Activated T-cell treated with anti-CD3 and anti-CD28 coated beads for 48 hours (primary cell): ENCODE measurements at places on chromosomes 11 and 22.

DNA sequence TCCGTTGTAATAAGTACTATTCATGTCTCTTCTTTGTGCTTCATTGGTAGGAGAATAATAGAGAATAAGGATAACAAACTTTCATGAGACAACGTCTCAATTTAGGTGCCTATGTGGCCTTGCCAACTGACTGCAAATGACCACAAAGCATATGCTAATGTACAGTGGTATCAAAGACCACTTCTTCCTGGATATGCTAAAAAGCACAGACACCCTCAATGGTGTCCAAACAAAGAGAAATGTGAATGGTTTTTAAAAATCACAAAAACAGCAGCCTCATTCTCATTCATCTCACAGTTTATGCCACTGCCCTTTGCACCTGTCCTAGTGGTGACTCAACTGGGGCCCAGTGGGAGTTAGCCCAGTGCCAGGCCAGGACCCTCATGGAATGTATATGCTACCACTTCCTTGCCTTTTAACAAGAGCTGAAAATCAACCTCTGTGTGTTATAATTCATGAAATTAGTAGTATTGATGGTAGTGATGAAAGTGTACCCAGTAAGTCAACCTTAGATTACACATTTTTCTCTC lies 65.2 kb upstream of the MTMR2 start:
- DNase-seq: no peak

GRCh38 chr11:72528121-72528520 lies 93.8 kb upstream of the CLPB start:
- DNase-seq: no peak

- no peak for DNase-seq
Measured at GRCh38 chr22:39314251-39314971, 5.0 kb downstream of the RPL3 start.

DNA sequence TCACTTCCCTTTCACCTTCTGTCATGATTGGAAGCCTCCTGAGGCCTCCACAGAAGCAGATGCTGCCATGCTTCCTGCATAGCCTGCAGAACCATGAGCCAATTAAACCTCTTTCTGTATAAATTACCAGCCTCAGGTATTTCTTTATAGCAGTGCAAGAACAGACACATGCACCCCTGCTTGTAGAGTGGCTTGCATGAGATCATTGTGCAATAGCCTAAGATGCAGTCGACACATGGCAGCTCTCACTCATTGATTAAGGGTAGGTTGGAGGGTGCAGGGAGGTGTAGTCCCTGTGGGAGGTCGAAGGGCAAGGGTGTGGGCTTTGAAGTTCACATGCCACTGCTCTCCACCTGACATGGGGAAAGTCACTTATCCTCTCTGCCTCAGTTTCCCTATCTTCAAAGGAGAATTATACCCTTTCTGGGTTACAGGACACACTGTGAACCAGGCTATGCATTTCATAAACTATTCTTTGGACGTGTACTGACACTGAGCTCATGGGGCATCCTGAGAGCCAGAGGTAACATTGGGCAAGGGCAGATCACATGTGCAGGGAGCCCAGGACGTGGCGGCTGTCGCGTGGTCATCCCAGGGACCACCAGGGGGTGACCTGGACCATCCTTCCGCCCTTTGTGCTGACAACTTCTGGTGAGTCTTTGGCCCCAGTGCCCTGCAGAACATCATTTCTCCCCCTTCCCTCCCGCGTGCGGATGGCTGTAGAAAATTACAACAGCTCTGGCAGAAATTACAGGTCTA lies 69.2 kb upstream of the SHANK2 start:
- DNase-seq: no peak

- DNase-seq: no peak
Measured at GRCh38 chr11:119144825-119145486, 3.9 kb upstream of the ABCG4 start.

GRCh38 chr11:77397631-77398030 lies 76.3 kb downstream of the PAK1 start:
- DNase-seq: no peak
